Activated CD8-positive, alpha-beta memory T cell treated with anti-CD3 and anti-CD28 coated beads for 1 hour (primary cell): ENCODE measurements at places on chromosomes 16 and 17.

GRCh38 chr17:65933290-65933689 lies 258.6 kb downstream of the CEP112 start:
- no peak for DNase-seq

- DNase-seq: no peak
These were observed 8.6 kb upstream of the NUDT16L1 start for GRCh38 chr16:4684763-4685162.

DNA sequence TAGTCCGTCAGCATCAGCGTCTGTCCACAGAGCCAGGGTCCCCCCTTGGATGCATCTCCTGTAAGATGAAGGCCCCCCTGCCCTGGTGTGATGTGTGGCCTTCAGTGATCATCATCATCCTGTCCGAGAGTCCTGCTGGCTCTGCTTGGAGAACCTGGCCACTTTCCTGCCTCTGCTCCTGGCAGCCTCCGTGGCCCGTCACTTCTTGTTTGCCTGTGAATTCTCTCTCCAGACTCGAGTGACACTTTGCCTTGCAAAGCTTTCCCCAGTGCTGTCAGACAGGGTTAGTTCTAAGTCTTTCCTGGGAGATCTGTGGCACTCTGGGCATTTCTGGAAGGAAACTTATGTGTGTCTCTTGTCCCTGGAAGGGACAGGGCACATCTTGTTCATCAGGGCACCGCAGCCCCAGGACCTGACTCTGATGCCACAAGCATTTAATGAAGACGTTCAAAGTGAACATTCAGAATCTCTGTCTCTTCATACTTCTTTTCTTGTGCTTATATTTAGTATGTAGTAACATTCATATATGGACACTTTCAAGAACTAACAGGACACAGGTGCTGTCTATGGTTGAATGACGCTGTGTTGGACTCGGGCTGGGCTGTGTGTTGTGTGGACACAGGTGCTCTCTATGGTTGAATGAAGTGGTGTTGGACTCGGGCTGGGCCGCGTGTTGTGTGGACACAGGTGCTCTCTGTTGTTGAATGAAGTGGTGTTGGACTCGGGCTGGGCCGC lies 68.5 kb downstream of the RPTOR start:
- no peak for DNase-seq

- DNase-seq: no peak
These were observed 234.8 kb downstream of the IRX3 start for GRCh38 chr16:54051821-54052220.

DNA sequence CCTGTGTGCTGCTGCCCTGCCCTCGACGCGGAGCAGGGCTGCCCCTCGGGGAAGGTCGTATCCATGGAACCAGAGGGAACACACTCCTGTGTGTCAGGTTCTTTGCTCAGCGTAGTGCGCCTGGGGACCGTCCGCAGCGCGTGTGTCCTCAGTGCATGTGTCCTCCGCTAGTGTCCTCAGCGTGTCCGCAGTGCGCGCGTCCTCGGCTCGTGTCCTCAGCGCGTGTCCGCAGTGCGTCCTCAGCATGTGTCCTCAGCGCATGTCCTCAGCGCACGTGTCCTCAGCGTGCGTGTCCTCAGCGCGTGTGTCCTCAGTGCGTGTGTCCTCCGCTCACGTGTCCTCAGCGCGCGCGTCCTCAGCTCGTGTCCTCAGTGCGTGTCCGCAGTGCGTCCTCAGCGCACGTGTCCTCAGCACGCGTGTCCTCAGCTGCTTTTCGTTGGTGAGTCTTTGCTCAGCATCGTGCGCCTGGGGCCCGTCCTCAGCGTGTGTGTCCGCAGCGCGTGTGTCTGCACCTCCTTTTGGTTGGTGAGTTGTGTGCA lies 59.2 kb upstream of the ZNF750 start:
- no peak for DNase-seq

DNA sequence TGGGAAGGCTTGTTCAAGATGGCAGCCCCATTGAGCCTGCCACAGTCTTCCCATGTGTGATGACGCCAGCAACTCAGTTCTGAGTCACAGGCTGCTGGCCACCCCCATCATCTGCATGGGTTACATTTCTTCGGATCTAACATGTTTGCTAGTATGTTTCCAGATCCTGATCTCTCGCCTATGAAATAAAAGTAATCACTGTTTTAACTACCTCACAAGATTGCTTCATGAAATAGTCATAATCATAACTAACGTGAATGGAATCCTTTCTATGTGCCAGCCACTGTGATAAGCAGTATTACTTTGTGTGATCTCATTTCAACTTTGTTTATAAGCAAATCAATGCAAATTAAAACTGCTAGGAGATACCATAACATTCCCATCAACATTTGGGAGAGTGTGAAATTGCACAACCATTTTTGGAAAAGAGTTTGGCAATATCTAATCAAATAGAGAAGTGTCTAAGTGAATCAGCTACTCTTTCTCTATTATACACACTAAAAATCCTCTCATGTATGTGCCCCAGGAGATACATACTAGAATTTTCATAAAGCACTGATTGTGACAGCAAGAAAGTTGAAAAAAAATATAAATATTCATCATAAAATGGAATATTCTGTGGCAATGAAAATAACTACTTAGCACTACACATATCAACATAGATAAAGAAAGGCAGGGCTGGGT lies 300.2 kb upstream of the IRX5 start:
- no peak for DNase-seq
